ENCODE measurements at places on chromosomes 1 and 21.

DNA sequence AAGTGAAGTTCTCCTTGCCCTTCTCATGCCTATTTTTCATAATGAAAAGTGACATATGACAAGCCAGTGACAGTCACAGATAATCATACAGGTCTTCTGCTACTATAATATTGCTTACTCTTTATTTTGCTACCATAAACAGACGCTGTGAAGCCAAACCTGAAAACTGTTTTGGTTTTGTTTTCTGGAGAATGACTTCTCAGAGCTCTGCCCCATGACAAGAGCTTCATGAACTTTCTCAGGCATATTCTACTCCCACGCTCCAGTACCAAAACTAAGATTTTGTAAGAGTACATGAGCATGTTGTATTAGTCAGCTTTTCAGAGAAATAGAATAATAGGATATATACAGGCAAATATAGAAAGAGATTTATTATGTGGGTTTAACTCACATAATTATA, 64.3 kb upstream of the VTCN1 start:
- DNase-seq = no peak

DNA sequence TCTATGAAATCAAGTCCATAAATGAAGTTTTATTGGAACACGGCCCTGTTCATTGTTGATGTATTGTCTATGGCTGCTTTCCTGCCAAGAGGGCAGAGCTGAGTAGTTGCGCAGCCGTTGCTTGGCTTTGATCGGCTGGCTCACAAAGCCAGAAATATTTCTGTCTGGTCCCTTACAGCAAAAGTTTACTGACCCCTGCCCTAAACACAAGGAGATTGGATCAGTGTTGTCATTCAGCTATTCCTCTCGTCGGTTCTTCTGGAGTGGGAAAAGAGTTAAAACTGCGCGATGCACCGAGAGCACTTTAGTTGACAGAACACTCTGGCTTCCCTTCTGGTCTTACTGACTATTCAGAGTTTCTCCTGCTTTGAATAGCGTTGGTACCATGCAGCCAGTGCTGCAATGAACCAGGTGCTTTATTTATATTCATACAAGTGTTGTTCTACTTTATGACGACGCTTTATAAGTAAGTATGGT, 868 bp downstream of the ZBTB40 start:
- no peak for DNase-seq

DNA sequence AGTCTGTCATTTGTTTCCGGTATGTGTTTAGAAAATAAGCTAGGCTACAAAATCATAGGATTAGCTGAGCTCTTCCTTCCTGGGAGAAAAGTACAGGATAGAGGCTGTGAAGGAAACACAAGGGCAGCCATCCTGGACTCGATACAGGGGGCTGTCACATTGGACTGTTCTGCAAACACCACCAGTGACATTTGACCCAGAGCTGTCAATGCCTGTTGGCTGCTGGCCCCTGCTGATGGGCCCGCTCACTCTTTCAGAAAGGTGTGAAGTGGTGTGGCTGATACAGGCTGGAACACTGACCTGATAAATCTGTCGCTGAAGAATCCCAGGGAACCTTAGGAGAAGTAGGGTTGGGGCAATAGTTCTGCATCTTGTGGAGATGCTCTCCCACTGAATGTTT, 183.1 kb downstream of the RHOU start:
- no peak for DNase-seq

DNA sequence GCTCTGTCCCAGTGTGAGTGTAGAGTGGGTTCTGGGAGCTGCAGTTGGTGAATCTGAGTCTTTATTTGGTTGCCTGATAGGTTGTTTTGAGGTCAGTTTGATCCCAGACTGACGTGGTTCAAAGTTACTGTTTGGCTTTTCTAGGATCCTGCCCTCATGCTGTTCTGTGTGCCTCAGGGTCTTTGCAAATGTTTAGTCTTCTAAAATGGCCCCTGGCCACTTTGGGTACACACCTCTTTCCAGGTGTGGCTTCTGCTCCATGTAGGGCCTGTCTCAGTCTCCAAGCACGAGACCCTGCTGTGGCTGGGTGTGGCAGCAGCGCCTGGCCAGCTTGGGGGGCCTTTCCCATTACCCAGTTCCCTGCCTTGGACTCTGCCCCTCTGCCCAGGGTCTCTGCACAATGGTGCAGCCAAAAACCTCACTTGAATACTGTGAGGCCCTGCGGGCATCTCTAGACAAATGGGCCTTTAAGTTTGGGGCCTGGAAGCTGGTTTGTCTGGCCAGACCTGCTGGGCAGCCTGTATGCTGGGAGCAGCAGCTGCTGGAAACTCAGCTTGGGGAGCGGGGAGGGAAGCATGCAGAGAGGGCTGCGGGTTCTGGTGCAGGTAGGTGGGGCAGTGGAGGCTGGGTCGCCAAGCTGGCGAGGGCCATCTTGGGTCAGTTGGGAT, 5.6 kb downstream of the PTPRF start:
- no peak for DNase-seq

DNA sequence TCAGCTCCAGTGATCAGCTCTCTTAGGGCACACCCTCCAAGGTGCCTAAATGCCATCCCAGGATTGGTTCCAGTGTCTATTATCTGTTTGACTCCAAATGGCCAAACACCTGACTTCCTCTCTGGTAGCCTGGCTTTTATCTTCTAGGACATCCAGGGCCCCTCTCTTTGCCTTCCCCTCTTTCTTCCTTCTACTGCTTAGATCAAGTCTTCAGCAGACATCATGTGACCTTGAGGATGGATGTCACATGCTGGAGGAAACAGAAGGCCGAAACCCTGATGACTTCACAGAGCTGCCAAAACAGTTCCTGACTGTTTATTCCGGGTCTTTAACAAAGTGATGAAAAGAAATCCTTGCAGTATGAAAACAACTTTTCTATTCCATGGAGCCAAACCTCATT, 24.4 kb upstream of the WDR26 start:
- no peak for DNase-seq

- no peak for DNase-seq
Measured at GRCh38 chr1:16212251-16212961, at the start of gene ARHGEF19. Gene ARHGEF19 (minus strand): TSS chr1:16212652. CDS start chr1:16209054, 3,598 bp downstream.

GRCh38 chr1:35657851-35658250, 16.5 kb upstream of the PSMB2 start:
- no peak for DNase-seq

GRCh38 chr1:6292102-6292501, 31.2 kb upstream of the GPR153 start:
- DNase-seq = no peak

DNA sequence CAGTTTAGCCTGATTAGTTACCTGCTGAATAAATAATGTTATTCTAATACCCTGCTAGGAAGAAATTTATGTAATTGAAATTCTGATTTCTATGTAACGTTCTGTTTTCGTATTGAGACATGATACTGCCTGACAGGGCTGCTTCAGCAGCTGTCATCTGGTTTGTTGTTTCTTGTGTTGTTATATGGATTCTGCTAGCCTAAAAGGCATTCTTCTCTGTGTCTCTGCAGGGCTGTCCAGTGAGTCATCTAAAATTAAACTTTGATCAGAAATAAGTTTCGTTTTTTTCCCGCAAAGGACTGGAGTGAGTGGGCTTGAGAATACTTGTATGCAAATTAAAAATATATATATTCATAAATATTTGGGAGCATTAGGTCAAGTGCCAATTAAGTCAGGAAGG, 93.0 kb downstream of the DYRK1A start:
- no peak for DNase-seq

- DNase-seq = no peak
Measured at GRCh38 chr1:177863796-177864195, 106.1 kb downstream of the SEC16B start.

GRCh38 chr1:181630838-181631237, 147.5 kb downstream of the CACNA1E start:
- no peak for DNase-seq

- no peak for DNase-seq
Measured at GRCh38 chr1:22282364-22282995, 139.6 kb upstream of the WNT4 start.

GRCh38 chr1:101407505-101408211, 170.8 kb downstream of the S1PR1 start:
- no peak for DNase-seq

DNA sequence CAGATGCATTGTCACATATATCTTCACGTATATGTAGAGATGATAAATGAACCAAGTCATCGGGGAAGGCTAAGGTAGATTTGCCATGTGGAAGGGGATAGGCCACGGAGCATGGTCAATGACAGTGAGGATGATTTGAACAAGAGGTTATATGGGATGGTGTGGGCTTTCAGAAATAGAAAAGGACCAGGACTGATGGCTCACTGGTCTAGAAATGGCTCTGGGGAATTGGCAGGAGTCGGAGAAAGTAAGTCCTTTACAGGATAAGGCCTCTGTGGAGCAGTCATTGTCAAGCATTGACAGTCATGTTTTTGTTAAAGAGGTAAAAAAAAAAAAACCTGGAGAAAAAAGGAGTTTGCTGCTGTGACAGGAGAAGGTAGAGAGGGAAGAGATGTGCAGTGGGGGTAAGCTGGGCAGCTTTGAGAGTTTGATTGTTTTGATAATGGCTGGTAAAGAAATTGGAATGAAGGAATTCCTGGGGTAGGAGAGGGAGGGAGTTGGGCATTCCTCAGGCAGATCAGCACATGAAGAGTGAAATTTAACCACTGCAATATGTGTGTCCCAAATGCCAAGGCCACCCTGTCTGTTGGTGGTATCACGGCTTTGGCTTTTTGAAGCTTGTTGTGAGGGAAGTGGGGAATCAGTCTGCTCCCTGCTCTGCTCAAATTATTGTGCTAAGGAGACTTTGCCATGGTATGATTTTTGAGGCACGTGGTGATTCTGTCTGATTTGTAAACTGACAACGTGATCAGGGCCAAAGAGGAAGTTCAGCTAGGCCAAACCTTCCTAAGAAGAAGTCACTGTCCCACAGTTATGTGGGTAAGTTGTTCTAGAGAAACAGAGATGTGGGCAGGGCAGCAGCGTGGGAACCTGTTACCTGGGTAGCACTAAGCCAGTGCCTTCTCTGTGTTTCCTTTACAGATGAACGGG, 26.0 kb downstream of the MACF1 start:
- no peak for DNase-seq

DNA sequence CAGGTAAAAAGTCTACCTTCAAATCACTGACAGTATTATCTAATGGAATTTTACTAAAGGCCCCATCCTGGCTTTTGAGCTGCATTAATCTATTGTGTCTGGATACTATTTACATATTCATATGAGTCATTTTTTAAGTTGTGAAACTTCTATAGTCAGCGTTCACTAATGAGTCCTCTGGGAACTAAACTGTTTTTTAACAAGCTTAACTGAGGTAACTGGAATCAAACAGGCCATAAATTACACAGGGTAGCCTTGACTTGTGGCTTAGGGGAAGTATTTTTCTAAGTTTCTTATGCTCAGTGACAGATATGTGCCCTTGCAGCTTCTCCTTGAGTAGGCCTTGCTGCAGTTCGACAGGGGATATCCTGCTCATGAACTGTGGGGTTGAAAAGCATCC, 68.8 kb downstream of the JMJD4 start:
- DNase-seq = no peak

GRCh38 chr1:54460351-54460750, 54.2 kb upstream of the SSBP3 start:
- no peak for DNase-seq

DNA sequence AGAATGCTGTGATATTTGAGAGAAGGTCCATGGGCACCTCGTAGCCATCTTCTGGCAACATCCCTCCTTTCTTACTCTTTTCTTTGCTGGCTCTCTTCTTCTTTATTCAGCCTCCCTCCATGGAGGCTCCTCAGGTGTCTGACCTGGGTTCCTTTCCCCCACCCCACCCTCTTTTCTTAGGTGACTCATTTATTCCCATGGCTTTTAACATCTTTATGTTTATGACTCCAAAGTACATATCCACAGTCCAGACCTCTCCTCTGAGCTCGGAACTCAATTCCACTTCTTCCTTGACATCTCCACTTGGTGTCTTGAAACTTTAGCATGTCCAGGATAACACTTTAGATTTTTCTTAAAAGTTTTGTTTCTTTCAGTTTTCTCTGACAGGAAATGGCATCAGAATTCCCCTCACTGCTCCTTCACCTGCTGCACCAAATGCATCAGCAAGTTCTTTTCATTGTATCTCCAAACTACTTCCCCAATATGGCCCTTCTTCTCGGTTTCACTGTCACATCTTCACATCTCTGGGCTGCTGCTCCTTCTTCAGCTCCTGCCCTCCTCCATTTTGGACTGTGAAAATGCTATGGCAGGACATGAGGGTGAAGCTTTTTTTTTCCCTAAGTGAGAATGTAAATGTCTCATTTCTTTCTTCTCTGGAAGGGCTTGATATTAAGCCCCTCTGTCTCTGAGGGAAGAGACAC, 95.9 kb downstream of the GIPC2 start:
- no peak for DNase-seq
